ENCODE measurements at places on chromosomes 16 and 17.

DNA sequence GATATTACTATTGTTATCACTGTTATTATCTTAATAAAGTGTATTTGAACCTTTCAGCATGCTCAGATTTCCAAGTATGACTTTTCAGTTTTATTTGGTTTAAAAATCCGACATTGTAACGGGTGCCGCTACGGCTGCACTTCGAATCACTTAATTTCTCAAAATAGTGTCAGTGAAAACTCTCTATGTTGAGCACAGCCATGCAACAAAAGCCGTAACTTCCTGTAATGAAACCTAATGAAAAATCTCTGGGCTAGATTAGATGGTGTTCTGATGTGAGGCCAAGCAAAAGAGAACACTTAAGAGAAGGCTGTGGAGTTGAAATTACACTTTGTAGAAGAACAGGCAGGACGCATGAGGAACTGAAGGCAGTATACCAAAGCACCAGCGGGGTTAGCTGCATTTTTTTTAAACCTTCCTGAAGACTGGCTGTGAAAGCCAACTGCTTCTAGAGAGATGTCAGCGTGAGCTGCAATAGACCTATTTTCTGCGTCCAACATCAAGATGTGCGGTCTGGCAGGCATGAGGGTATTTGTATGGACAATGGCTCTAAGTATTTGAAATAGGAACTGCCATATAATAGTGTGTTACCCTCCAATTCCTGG, 1545.0 kb upstream of the GOT2 start:
- DNase-seq, result no peak

DNA sequence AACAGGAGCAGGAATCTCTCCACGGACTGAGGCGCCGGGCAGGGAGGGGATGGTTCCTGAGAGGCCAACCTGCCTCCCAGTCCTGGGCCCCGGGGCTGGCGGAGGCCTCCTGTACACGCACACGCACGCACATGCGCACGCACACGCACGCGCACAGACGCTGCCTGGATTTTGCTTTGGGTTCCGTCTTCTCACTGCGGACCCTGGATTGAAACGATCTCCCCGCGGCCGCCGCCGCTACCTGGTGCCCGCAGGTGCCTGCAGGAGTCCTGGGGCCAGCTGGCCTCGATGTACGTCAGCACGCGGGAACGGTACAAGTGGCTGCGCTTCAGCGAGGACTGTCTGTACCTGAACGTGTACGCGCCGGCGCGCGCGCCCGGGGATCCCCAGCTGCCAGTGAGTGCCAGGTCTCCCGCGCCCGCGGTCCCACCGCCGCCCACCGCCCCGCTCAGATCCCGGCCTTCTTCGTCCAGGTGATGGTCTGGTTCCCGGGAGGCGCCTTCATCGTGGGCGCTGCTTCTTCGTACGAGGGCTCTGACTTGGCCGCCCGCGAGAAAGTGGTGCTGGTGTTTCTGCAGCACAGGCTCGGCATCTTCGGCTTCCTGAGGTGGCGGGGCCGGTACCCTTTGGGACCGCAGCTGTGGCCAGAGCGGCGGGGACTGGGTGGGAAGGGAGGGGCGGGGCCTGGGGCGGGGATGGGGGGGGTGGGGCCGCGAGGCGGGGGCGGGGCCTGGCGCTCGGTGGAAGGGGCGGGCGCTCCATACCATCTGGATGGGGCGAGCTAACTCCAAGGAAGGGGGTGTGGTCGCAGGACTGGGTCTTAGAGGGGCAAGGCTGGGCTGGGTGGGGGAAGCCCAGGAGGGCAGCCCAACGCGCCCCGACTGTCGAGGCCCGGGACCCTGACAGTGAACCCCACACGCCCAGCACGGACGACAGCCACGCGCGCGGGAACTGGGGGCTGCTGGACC, 12.3 kb downstream of the CES4A start:
- no peak for DNase-seq

DNA sequence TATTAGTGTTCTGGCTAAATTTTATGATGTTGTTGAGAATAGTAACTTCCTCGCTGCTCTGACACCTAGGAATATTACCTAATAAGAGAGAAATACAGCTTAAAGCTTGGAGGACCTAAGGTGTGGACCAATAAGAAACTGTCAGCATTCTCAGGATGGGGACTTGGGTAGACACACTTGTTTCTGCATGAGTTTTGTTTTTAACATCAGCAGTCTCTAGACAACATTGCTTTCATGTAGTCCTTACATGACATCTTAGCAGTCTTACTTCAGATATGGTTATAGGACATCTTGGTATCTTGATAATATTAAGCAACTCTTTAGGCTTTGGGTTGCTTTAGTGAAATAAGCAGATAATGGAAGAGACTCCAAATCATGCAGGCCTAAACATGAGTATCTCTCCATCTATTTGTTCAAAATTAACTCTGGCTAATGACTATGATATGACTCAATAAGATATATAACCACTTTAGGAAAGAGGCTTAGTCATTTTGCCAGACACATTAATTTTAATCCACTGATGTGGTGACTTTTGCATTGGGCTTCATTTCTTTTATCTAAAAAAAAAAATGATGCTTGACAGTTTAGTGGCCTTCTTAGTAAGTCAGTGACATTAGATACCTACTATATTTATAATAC, 84.5 kb downstream of the WNT3 start:
- no peak for DNase-seq

GRCh38 chr17:12665263-12666210, at the start of gene MYOCD:
TSS of gene MYOCD (plus strand) at chr17:12665890. CDS start at chr17:12666189, 299 bp downstream.
- DNase-seq, result no peak

- DNase-seq, result no peak
Observed at GRCh38 chr16:12178251-12178990, 201.9 kb downstream of the SNX29 start.

DNA sequence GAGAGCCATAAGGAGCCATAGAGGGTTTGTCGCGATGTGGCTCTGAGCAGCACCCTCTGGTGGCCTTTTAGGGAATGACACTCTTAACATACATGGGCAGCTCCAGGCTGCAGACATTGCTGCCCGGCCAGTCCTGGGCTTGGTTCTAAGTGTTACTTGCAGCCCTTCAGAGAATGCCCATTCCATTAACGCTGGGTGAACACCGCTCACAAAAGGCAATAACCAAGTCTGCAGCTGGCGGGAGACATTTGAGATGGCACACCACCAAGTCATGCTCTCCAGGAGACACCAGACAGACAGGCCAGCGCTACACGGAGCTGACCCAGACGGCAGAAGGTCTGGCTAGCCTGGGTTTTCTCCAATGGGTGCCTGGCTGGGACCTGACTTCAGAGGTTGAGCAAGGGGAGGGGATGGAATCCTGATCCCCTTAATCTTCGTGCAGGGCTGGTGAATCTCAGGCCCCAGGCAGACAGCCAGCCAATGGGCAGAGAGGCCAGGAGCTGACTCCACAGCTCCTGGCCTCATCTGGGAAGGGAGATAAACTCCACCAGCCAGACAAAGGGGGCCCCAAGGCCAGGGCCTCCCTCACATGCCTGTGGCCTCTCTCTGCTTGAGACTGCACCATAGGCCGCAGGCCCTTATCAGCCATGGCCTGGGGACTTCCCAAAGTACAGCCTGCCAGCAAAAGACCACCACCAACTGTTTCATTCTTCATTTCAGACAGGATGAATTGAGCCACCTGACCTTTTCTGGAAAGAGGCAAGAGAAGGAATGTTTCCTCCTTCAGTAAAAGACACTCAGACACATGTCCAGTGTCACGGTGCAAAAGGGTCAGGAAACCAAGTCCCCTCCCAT, 58.8 kb downstream of the ZDHHC7 start:
- peak; percentile 87 for DNase-seq

DNA sequence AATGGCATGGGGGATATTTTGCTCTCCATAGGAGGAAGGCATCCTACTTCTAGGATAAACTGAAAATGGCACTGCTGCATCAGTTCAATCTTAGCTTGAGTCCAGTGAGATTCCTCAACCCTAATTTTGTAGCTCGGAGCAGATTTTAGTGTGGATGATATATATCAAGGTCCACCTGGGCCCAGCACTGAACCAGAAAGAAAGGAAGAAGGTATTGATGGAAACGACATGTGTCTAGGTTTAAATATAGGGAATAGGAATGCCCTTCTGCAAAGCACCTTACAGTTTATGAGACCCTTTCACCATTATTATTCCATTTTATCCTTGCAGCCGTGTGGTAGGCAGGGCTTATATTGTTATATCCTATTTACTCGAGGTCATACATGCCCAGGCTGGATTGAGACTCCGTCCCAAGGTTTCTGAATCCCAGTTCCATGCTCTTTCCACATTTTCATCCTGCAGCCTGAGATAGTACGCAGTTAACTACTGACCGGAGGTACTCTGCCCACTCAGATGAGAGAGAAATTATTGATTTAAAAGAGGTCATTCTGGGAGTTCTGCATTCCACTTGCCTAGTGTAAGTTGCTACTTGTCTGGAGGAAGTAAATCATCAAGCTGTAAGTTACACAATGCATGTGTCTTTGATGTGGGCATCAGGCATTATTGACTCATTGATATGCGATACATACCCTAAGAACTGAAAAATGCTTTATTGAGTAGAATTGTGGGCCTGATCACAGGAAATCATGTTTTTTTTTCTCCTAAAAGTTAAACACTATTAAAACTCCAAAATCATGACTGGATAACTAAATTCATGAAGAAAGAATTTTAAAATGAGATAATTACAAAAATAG, 10.1 kb downstream of the KRT39 start:
- no peak for DNase-seq

- no peak for DNase-seq
Observed at GRCh38 chr17:40307001-40307730, 1.8 kb upstream of the RARA start.

GRCh38 chr16:22417019-22417418, 42.6 kb upstream of the CDR2 start:
- DNase-seq, result no peak

DNA sequence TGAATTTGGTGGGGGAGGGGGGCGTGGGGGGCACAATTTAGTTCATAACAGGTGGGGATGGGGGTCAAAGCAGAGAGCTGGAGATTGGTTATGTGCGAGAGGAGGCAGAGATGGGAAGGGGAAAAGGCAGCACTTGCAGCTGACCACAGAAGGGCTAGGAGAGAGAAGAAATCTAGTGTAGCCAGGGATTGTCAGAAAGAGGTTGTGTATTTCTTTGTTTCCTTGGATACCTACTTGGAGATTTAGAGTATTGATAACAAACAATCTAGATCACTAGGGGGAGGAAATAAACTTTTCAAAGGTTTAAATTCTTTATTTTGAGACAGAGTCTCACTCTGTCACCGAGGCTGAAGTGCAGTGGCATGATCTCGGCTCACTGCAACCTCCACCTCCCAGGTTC, 47.1 kb upstream of the YPEL2 start:
- DNase-seq, result no peak

GRCh38 chr16:9526791-9527190, 435.3 kb downstream of the HAPSTR1 start:
- DNase-seq, result no peak

- no peak for DNase-seq
Observed at GRCh38 chr16:84595052-84595481, 22.8 kb downstream of the COTL1 start.

GRCh38 chr17:9937241-9937761, 32.2 kb upstream of the RCVRN start:
- DNase-seq, result no peak

GRCh38 chr17:996554-997344, at the start of gene TIMM22:
TSS of gene TIMM22 (plus strand) at chr17:997129. CDS start at chr17:997143, 14 bp downstream.
- DNase-seq, result peak; percentile 94

- DNase-seq, result no peak
Observed at GRCh38 chr17:61498042-61498994, 46.1 kb downstream of the TBX4 start.

DNA sequence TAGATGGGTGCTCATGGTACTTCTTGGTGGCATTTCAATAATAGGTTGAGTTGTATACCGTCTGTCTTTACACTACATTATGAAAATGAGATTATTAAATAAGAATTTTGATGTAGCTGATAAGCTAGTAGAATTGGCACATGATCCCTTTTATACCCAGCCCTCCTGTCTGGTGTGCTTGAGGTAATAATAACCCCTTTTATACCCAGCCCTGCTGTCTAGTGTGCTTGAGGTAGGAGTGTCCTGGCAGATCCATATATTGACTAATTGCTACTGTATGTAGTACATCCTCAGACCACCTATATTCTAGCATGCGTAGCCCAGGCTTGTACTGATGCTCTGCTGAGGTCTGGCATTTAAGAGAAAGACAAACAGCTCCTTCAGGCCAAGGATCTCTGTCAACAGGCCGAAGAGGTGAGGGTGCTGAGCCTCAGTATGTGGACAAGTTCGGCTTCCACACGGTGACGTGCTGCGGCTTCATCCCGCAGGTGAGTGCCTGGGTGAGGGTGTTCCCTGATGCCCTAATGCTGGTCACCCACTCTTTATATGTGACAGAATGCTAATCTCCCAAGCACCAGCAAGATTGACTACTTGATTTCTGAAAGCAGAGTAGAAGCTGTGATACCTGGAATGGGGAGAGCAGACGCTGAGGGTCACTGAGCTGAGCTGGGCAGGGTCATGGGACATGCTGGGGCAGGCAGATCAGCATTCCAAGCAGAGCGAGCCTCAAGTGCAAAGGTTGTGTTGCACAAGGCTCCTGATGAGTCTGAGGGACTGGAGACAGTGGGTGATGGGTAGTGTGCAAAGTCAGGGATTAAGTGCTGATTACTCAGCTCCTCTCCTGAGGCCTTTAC, 5.7 kb downstream of the FN3K start:
- DNase-seq, result no peak

DNA sequence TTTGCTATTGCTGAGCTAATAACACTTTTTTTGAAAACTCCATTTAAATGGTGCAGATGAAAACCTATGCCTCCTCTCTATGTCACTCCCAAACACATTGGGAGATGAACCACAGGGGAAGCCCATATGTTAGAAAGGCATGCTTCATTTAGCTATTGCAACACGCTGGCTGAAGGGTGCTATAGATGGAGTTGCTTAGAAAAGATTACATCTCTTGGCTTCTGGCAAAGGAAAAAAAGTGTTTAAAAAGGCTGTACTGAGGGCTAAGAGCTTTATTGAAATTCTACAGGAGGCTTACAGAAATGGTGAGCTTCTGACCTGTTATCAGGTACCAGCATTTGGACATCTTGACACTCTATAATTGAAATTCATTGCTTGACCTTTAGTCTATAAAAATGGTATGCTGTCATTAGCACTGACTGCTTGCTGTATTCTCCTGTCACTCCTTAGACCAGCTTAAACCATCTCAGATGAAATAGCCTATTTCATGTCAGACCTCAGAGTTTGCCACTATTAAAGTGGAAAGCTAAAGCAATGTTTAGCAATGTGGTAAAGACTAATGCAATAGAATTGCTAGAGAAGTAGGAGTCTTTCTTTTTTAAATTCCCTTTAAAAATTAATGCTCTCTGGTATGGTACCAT, 503.9 kb downstream of the CDH11 start:
- DNase-seq, result no peak

DNA sequence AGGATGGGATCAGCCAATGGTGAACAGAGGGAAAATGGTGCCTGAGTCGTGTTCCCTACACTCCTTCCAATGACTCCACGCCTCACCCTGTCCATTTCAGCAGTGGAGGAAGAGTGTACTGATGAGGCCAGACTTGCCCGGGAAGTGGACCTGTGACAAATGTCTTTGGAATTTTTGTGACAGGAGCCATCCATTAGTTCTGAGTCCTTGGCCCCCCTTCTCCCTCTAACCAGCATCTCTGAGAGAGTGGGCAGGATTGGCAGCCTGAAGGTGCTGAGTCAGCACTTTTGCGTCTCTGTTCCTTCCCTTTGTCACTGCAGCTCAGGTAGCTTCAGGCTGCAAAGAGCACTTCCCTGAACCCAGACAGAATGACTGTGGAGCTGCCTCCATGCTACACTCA, 30.8 kb downstream of the BEAN1 start:
- DNase-seq, result no peak

- no peak for DNase-seq
Observed at GRCh38 chr16:47592232-47592631, 131.1 kb downstream of the PHKB start.

GRCh38 chr16:88731699-88732098, 25.4 kb downstream of the CTU2 start:
- DNase-seq, result no peak

- no peak for DNase-seq
Observed at GRCh38 chr17:63652106-63652505, 29.9 kb downstream of the MAP3K3 start.

Measured in hematopoietic multipotent progenitor cell treated with erythropoietin and hydrocortisone succinate and interleukin-3 and kit ligand, for 17 days (in vitro differentiated cells).